ENCODE measurements at places on chromosomes 2 and 18.
A peak's percentile ranks its signal among the peaks of the same experiment; 100 is the strongest.

DNA sequence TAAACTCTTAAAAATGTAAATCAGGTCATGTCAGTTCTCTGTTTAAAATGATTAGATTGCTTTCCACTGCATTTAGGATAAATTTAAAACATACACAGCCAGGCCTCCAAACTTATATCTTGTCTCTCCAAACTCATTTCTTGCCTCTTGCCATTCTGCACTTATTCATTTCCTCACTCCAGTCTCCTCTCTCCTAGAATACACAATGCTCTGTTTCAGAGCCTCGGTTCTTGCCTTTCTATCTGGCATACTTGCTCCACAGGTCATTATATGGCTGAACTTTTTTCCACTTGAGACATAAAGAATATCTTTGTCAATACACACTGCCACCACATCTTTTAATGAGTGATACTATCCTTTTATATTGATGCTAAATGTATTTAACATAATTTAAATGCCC, 10.5 kb upstream of the UGP2 start:
- no peak for DNase-seq

DNA sequence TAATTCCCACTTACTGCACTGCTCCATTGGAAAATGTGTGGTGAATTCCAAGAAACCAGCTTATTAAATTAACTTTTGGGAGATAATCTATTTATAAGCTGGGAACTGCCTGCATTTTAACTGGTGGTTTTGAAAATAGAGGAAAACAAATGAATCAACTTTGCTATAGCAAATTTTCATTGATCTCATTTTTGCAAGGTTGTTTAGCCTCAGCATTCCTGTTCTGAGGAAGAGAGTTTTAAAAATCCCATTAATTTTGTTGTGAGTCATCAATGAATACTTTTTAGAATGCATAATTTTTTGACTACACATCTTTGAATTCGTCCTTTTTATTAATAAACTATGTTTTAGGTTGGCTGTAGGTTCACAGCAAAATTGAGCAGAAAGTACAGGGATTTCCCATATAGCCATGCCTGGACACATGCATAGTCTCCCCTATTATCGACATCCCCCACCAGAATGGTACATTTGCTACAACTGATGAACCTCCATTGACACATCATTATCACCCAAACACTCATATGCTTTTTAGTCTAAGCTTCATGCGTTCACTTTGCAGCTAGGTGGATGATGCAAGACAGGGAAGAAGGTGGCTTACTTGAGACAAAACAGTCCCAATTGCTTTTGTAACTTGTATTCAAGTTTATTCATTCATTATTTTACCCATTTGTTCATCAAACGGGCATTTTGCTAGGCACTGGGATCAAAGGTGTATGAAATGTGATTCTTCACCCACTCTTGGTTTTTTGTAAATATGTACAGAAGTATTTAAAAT, 106.9 kb downstream of the ZNF521 start:
- DNase-seq, result no peak

- DNase-seq, result peak; percentile 7
These were observed 81.3 kb downstream of the DGKD start for GRCh38 chr2:233435436-233436190.

DNA sequence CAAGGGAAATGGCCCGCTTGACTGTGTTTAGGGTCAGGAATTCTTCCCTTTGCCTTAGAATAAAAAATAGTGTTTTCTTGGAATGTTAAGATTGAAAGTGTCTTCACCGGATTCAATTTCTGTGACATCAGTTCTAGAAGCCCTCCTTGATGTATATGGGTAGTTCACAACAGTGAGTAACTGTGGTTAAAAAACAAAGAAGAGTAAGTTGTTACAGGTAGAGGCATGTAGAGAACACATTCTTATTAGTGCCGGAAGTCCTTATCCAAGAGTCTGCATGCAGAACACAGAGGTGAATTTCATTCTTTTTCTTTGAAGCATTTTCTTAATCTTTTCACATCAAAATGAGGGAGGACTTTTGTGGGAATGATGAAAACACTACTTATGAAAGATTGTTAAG, 105.5 kb downstream of the FMNL2 start:
- DNase-seq, result no peak
